ENCODE measurements at places on chromosomes 6 and 20.

- DNase-seq, result no peak
Measured at GRCh38 chr6:43150051-43150751, 20.9 kb upstream of the SRF start.

- DNase-seq, result peak; percentile 91
Measured at GRCh38 chr6:116279232-116280160, at the start of gene TSPYL1. Gene TSPYL1, minus strand, starts transcription at chr6:116279930. Its CDS starts 100 bp downstream, at chr6:116279830.

DNA sequence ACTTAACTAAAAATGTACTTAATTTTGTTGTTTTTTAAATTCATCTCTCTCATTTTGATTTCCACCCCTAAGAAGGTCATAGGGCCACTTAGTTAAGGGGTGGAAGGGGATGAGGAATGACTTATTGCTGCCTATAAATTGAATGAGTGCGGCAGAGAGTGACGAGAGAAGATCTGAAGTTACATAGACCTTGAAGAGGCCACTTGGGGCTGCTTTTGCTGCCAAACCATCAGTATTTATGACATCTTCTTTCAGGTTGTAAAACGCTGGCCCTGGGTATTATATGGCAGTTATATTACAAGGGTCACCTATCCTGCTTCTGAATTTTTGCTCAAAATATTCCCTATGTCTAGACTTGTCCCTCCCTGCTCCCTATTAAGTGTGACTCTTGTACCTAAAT, 119.6 kb upstream of the RIMS1 start:
- no peak for DNase-seq

- DNase-seq, result no peak
Measured at GRCh38 chr6:70874181-70874913, 82.5 kb downstream of the B3GAT2 start.
